ENCODE measurements at places on chromosomes 3 and 15. TPM values are rescaled to one million over a fixed set of nuclear protein-coding genes. Genes with fewer than 3 reads are reported as not detected.

DNA sequence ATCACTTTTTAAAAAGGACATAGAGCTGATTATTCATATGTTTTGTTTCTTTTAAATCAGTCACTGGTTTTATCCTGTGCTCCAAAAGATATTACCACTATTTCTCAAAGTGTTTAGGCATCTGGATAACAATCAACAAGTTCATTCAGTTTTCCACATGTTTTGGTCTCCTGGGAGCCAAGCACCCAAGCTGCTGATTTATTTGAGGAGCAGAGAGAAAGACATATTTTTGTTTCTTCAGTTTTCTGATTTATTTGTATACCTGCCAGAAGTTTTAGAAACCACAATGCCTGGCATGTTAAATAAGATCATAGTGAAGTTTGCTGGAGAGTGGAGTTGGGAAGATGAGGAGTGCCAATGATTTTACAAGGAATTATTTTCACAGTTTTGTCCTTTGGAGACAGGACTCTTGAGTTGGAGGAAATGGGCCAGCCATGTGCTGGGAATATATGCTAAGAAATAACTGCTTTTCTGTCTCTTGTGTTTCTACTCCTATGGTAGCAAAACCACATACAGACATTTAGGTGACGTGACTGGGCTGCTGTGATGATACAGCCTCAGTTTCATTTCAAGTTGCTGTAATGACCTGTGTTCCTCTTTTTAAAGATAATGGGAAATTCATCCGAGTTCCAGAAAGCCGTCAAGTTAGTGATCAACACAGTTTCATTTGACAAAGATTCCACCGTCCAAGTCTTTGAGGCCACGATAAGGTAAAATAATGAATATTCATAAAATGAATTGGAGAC, 11.7 kb downstream of the EDEM1 start:
- DNase-seq: no peak

- DNase-seq: no peak
Observed at GRCh38 chr15:71660501-71660900, 149.9 kb upstream of the NR2E3 start.

HDAC11 gene
- 9.3 TPM for total RNA-seq

TLR9 gene
- total RNA-seq: 0.04 TPM

ANKRD34C gene
- not detected for total RNA-seq

GRCh38 chr15:36903922-36904556, 196.3 kb downstream of the MEIS2 start:
- no peak for DNase-seq

Data from pulmonary artery endothelial cell (primary cell).